ENCODE measurements at places on chromosomes 11 and 22. TPM values are rescaled to one million over a fixed set of nuclear protein-coding genes. Genes with fewer than 3 reads are reported as not detected.

APOBEC3H gene
- not detected for total RNA-seq

IRF7 gene
- total RNA-seq: 12.0 TPM

MPZL2 gene
- 114 TPM for total RNA-seq

FGF3 gene
- not detected for total RNA-seq

KRTAP5-2 gene
- not detected for total RNA-seq

HTR3A gene
- total RNA-seq: not detected

COMMD9 gene
- 46.8 TPM for total RNA-seq

C11orf91 gene
- total RNA-seq: not detected

DNAJB7 gene
- total RNA-seq: not detected

MACROD1 gene
- 21.0 TPM for total RNA-seq

JAML gene
- total RNA-seq: not detected

BTBD18 gene
- not detected for total RNA-seq

NAALADL1 gene
- total RNA-seq: 2.0 TPM

NLRX1 gene
- total RNA-seq: 21.8 TPM

GP1BB gene
- total RNA-seq: 15.0 TPM

H19 gene
- total RNA-seq: 810 TPM

KCNJ5 gene
- total RNA-seq: 0.85 TPM

DLG2 gene
- total RNA-seq: 0.19 TPM

NEFH gene
- 3.6 TPM for total RNA-seq

KRTAP5-11 gene
- total RNA-seq: not detected

PHLDB1 gene
- 51.1 TPM for total RNA-seq

MAML2 gene
- total RNA-seq: 8.5 TPM

SLC22A9 gene
- not detected for total RNA-seq

FAU gene
- total RNA-seq: 906 TPM

BIK gene
- total RNA-seq: 20.0 TPM

CCDC87 gene
- total RNA-seq: 0.23 TPM

B4GALNT4 gene
- total RNA-seq: 82.5 TPM

MRGPRX4 gene
- not detected for total RNA-seq

C11orf97 gene
- not detected for total RNA-seq

NF2 gene
- total RNA-seq: 42.9 TPM

CSF2RB gene
- total RNA-seq: not detected

FBLN1 gene
- total RNA-seq: 46.7 TPM

PANX3 gene
- total RNA-seq: not detected

SAA2 gene
- total RNA-seq: 11.7 TPM

OR56A1 gene
- total RNA-seq: not detected

Data from airway epithelial cell (primary cell).